Activated CD4-positive, alpha-beta memory T cell treated with anti-CD3 and anti-CD28 coated beads for 36 hours (primary cell): ENCODE measurements at places on chromosomes 6 and 20.

DNA sequence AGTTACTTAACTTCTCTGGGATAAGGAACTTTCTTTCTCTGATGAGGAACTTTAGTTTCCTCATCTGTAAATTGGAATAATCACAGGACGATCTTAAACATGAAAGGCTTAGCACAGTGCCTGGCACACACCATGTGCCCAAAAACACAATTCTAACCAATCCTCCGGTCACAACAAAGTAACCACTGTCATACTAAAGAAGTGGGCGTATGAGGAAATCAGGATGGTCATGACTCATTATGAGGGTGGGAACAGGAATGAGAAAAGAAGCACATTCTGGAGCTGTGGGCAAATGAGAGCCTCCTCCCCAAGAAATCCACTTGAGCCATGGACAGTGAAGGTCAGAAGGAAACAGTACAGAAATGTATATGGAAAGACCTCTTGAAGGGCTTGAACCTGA is 82.9 kb downstream of the LRFN2 start:
- DNase-seq, result no peak

DNA sequence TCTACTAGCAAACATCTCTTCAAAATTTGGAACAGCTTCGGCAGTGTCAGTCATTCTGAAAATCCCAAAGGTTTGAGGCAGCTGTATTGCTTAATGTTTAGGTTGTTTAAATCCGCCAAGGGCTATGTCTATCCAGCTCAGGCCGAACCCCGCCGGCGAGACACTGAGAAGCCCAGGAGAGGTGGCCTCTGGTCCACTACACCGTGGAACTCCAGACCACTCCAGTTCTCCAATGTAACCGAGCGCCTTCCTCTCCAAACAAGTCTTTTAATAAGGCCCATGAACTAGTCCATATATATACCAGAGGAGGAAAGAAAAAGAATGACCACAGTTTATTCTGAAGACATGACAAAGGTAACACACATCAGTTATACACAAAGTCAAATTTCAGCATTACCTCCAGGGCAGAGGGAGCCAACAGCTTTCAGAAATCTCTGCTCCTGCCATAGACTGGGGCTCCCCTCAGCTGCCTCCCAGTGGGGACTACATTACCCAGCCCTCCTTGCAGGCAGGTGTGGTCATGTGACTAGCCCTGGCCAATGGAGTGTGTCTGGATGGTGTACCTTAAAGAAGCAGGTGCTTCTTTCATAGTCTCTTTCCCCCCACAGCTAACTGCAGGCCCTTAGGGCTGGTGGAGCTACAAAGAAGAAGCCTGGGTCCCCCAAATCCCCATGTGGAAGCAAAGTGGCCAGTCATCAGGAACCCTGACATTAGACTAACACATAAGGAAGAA is at the start of gene RAMACL:
Gene RAMACL (minus strand): TSS at position 255 of the 733 bp plus-strand sequence. CDS start 201 bp downstream, at position 54.
- peak; percentile 55 for DNase-seq

- no peak for DNase-seq
These were observed 51.4 kb downstream of the ARHGAP40 start for GRCh38 chr20:38652995-38653394.

GRCh38 chr20:45588800-45589199 is 9.7 kb upstream of the WFDC8 start:
- DNase-seq, result no peak

DNA sequence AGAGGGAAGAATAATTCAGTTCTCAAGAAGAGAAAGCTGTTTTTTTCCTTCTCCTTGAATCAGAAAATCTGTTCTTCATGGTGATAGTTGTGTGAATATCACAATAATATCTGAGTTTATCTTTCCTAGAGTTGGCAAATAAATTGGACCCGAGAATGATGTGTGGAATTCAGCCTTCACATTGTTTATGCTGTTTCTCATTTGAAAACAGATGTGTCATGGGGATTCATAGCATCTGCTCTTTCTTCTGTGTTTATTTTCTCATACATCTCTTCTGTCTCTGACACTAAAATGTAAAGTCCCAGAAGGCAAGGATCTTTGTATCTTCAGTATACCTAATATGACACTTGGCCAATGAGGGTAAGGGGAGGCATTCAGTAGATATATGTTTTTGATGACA is 103.6 kb upstream of the SGK1 start:
- DNase-seq, result no peak

DNA sequence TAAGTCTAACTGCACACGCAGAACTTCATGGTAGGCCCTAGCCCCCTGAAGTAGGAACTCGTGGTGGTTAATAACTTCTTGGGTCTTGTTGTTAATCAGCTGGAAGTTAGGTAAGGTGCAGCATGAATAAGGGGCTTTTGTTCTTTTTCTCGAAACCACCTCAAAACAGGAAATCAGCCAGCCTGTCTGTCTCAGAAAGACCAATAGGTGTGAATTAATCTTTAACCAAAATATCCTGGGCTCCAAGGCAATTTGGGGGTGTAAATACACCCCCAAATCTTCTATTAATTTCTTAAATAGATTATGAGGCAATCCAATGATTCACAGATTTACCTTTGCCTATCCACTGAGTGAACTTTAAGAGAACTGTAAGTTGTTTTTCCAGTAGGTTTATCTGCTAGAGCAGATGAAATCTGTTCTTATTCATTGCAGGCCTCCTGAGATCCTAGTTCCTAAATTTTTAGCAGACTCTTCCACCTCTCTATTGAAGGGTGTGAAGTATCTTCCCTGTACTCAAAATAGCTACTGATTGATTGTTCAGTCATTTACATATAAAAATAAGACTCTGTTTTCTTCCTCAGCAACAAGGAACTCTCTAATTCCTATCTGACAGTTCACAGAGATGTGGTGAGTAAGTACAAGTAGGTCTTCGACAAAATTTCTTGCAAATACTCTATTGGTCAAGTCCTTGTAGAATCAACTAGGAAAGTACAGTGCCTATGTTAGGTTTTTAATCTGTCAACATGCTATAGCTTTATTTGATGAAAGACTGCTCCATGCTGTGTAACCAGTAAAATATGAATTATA is 427.1 kb upstream of the NOX3 start:
- DNase-seq, result no peak

- no peak for DNase-seq
These were observed 3.1 kb downstream of the NNAT start for GRCh38 chr20:37523911-37524700.

DNA sequence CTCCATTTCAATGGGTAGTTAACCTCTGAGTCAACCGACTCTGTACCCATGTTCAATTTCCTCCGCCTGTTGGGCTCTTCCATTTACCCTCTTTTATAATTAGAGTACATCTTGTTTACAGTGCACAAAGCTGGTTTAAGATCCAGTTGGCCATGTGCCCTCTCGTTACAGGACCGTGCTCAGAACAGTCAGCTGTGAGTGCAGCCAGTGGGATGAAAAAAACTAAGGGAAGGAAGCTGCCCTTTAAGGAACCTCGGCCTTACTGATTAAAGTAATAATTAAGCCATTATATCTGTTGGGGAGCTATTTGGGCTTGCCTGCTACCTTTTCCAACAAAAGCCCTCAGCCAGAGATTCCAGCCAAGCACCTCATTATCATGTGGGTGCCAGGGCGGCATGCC is 68.8 kb downstream of the TMEM170B start:
- no peak for DNase-seq

DNA sequence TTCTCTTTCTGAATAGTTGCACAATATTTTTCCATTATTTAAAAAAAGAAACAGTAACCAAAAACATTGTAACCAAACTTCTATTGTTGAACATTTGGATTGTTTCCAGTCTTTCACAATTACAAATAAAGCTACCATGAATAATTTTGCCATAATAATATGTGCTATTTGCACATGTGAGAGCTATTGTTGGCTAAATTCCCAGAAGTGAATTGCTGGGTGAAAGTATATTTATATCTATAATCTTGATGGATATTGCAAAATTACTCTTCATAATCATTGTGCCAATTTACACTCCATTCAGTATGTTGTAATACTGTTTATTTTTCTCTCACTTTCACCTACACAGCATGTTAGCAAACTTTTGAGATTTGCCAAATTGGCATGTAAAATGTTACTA is 36.6 kb upstream of the SLC22A16 start:
- no peak for DNase-seq

DNA sequence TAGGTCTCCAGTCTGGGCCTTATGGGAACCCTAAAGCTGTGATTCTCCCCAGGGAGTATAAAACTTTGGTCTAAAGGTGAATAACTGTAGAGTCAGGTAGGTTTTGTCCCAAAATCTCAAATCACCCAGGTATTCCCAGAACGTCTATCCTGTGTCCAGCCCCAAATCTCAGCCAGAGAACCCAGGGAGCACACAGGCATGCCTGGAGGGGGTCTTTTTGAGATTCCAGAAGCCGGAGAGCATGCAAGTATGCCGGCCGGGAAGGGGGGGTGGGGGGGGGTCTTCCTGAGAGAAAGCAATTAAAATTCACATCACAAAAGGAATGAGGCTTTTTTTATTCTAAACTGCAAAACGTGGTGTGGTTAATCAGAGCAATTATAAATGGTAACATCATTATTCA is 210.0 kb downstream of the PTPRT start:
- no peak for DNase-seq

DNA sequence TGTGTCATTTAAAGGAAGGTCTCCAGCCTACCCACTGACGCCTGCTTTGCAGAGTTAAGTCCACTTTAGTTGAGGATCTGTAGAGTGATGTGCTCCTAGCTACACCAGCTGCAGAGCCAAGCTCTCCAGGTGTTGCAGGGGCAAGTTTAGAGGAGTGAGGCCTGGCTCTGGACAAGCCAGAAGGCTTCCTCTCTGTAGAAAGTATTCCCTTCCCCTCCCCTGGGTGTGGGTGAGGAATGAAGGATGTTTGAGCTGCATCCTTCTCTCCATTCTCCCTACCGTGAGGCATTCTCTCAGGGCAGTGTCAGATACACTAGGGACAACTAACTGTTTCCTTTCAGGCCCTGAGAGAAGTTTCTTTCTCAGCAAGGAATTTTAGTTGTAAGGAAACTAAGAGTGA is 66.5 kb downstream of the ELOVL5 start:
- no peak for DNase-seq

GRCh38 chr20:41050361-41051008 is 21.9 kb downstream of the TOP1 start:
- no peak for DNase-seq

- DNase-seq, result no peak
These were observed 506.2 kb upstream of the SLC35B3 start for GRCh38 chr6:8941577-8941976.

DNA sequence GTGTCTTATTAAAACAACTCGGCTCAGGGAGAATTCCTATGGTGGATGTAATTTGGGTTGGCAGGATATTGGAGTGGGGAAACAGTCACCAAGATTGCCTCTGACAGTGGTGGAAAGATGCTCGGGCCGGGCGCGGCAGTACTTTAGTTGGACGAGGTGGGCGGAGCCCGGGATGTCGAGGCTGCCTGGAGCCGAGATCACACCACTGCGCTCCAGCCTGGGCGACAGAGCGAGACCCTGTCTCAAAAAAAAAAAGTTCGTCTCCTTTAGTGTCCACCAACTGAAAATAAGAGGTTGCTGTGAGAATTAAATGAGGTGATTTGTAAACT is 621 bp downstream of the NOL7 start:
- peak; percentile 61 for DNase-seq

GRCh38 chr6:106119546-106119945 is 33.4 kb downstream of the PRDM1 start:
- DNase-seq, result no peak

DNA sequence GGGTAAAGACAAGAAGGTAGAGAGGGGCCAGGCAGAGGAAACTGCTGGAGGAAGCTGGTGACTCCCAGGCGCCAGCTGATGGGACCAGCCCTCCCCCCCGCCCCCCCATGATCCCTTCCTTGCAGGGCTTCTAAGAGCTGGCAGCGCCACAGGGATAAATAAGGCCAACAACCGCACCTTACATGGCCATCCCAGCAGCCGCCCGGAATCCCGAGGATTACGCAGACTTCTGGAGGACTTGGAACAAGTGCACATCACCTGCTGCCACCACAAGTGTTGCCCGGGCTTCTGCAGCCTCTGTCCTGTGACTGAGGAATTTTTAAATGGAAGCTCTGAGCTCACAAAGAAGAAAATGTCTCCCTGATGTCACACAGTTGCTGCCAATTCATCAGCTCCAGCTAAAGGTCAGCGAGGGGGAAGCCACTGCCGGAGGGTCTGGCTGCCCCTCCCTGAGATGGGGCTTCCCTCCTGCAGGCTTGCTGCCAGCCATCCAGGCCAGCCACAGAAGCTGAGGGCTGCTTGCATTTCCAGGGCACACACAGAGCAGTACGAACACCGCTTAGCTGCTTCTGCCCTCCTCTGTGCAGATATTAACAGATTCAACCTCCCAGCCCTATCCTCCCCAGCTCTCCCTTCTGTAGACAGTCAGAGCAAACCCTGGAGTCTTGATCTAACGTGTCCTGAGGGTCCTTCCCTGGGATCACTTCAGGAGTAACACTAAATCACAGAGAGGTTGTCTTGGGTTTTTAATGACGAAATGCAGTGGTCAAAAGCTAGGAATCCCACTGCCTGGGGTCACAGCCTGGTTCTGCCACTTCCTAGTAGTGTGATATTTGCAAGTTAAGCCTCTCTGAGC is 38.6 kb upstream of the PIM1 start:
- DNase-seq, result no peak

DNA sequence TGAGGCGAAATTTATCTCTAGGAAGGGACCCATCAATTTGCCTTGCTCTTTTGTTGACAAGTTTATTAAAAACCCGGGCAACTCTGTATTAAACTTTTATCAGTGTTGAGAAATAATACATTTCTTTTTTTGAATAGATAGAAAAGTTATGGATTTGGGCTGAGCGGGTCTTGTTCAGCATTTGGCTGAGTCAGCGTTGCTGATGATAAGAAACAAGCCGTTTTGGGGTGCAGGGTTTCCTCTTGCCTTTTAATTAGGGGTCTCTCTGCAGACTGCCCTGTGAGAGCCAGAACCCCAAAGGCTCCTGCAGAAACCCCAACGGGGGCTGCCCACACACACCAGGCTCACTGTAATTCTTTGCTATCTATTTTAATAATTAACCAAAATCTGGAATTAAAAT is 82.1 kb upstream of the SLCO4A1 start:
- DNase-seq, result no peak

DNA sequence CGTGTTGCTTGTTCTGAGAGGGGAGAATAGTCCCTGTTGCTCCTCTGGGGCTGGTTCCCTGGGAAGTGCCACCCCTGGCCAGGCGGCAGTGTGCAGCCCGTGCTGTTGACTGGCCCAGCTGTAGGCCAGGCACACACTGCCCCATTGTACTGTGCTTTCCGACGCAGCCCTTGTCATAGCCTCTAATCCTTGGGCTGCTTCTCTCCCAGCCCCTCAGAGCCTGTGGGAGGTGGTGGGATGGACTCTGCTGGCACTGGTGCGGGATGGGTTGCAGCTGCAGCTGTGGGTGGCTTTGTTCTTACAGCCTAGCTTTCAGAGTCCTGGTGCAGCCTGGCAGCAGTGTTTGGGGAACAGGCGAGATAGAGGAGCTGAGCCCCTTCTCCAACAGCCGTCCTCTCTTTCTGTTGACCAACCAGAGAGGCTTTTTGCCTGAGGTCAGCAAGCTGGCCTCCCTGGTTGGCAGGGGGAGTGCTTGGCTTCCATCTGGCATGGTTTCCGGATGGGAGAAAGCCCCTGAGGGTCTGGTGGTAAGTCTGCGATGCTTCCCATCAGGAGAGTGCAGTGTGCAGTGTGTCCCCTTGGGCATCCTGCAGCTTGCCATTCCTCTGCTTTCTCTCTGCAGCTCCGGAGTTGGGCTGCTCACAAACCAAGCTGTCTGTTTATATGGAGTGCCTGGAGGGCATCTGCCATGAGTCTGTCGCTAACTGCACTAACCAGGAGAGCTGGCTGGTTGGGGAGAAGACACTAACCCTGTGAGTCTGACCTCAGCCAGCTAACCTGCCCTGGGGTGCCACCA is 12.1 kb downstream of the TJAP1 start:
- no peak for DNase-seq
